ENCODE measurements at places on chromosomes 5 and 9. TPM values are rescaled to one million over a fixed set of nuclear protein-coding genes. Genes with fewer than 3 reads are reported as not detected.

DNA sequence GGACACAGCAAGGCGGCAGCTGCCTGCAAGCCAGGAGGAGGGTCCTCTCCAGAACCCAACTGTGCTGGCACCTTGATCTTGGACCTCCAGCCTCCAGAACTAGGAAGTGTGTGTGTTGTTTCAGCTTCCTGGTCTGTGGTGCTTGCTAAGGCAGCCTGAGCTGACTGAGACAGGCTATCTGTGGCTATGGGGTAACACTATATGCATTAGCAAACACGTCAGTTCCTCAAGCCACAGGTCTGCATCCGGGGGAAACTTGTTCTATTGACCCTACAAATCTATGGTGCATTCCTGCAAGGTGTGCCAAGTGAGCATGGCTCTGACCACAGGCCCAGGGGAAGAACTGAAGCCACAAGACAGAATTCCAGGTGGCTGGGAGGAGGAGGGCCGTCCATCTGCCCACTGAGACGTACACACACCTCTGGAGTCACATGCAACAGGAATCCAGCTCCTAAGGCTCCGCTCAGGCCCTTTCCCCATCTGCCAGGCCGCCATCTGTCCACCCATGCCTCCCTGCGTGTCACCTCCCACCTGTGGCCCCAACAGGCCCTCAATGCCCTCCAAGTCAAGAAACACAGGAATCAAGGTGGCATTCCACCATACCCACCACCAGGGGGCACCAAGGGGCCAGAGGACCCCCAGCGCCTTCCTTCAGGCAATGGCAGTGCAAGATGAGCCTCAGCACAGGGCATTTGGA is 174.9 kb downstream of the ROR2 start:
- H3K27ac ChIP-seq, result no peak overlapping the region
- DNase-seq, result peak; percentile 63
- H3K4me1 ChIP-seq, result no peaks in the 10 kb centered on the region
- no peaks in the 10 kb centered on the region for H3K27me3 ChIP-seq

DNA sequence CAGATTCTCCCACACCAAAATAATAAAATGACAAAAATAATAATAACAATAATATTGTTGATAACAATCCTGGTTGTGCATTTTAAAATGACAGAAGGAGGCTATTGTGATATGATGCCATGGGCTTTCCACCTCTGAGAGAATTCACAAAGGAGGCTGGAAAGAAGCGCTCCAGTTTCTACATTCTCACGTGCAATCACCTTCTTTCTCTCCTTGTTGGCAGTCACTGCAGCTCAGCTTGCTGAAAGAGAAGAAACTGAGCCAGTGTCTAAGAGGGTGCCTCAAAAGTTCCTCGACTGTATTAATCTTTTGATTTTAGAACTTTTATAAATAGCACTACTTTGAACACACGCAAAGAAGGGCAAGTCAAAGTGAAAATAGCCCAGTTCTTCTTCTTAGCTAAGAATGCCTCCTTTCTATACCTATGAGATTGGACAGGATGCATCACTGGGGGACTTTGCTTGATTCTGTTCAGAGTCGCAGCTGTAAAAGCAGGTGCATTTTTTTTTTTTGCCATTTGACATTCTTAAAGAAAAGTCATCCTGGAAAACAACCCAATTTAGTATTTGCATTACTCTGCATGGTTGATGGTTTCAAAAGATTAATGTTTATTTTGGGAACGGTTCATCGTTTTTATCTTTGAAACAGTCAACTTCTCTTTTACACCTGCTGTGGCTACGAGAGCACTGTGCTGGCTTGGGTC is 12.4 kb upstream of the SUB1 start:
- H3K36me3 ChIP-seq, result no peaks in the 10 kb centered on the region
- H3K27me3 ChIP-seq, result no peaks in the 10 kb centered on the region
- no peak for DNase-seq
- H3K4me3 ChIP-seq, result no peak overlapping the region
- H3K4me1 ChIP-seq, result no peaks in the 10 kb centered on the region

- no peaks in the 10 kb centered on the region for H3K4me1 ChIP-seq
- no peaks in the 10 kb centered on the region for H3K27me3 ChIP-seq
- no peak overlapping the region for H3K4me3 ChIP-seq
- H3K27ac ChIP-seq, result no peak overlapping the region
- H3K36me3 ChIP-seq, result no peaks in the 10 kb centered on the region
Observed at GRCh38 chr5:82306151-82306550, 28.0 kb upstream of the RPS23 start.

SLC1A1 gene
- total RNA-seq, result 7.3 TPM
